CD8-positive, alpha-beta T cell (primary cell): ENCODE measurements at places on chromosomes 3 and 15.

DNA sequence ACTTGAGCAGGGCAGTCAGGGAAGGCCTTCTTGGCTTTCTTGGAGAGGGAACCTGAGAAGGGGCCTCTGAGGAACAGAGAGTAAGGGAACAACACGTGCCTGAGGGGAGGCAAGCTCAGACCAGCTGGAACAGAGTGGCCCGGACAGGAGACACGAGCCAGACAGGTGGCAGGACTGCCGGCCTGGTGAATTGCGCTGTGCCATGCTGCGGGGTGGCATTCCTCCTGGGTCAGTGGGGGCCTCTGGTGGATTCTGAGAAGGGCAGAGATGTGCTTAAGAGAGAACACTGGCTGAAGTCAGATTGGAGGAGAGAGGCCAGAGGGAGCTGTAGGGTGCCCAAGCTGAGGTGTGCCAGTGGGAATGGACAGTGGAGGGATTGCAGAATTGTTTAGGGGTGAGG, 4.9 kb downstream of the CHAC1 start:
- no peak for DNase-seq

DNA sequence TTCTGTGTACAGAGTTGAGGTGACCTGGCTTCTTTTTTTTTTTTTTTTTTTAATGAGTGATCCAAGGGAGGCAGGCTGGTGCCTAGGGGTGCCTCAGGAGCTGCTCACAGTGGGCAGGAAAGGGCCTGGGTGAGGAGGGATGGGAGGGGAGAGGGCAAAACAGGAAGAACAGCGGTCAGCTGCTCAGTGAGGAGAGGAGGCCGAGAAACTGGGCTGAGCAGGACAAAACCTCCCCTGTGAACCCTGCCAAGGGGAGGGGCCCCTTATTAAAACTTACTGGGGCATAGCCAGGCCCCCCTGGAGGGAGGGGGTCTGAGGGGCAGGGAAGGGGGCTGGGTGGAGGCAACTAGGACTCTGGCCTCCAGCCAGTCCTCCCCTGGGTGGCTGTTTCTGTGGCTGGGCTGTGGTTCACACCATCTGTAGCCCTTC, 3.5 kb downstream of the PLEKHO2 start:
- DNase-seq: no peak

- DNase-seq: no peak
These were observed 184.4 kb downstream of the PEX5L start for GRCh38 chr3:179852142-179852905.

- no peak for DNase-seq
These were observed 47.3 kb upstream of the MDFIC2 start for GRCh38 chr3:70359711-70360110.

DNA sequence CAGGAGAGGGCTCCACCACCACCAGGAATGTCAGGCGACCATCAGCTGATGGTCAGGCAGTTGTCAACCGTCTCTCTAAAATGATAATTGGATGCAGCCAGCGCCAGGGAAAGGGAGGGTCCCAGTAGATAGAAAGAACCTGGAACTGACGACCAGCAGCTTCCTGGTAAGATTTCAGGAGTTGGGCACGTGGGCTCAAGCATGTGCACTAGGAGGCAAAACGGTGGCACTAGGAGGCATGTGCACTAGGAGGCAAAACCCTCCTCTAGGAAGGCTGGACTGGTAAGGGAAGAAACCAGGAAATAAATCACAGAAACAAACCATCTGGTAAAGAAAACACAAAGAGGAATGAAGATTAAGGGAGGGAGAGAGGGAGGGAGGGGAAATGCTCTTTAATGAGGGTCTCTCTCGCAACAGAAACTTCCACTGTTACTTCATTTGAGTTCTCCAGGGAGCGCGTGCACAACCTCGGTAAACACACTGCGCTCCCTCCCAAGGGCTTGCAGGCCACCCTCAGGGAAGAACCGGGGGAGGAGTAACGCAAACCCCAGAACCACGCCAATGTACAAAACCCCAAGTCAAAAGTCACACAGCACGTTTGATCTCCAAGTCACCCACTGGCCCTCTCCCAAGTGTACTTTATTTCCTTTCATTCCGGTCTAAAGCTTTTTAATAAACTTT, 116.7 kb downstream of the XXYLT1 start:
- DNase-seq: no peak

DNA sequence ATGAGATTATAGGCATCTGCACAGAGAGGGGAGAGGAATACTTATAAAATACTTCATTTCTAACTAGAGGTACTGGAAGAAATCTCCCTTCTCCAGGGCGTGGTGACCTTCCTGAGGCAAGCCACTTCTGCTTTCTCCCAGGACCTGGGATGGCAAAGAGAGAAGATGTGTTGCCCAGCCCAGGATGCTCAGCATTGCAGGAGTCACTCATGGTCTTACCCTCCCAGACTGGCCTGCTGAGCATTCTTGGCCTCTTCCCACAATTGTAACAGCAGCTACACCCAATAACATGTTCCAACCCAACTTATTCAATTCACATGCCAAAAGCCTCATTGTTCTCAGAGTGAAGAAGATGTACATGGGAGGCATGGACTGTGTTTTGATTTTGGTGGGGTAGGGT, 37.9 kb downstream of the IL20RB start:
- no peak for DNase-seq

GRCh38 chr3:43695863-43696262, 5.1 kb downstream of the ABHD5 start:
- no peak for DNase-seq

DNA sequence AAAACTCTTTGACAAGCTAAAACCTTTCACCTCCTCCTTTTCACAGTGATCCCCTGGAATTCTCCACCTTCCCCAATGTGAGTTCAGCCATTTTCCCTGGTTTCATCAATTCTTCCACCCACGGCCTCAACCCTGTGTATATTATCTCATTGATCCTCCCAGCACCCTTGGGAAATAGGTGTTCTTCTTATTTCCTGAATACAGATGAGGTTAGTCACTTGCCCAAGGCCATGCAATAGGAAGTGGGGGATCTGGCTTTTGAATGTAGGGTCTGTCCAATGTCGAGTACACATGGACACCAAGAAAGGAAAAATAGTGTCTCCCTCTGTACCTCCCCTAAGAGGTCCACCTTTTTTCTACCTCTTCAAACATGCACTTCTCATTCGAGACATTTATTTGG, 262.8 kb upstream of the ST8SIA2 start:
- DNase-seq: no peak

DNA sequence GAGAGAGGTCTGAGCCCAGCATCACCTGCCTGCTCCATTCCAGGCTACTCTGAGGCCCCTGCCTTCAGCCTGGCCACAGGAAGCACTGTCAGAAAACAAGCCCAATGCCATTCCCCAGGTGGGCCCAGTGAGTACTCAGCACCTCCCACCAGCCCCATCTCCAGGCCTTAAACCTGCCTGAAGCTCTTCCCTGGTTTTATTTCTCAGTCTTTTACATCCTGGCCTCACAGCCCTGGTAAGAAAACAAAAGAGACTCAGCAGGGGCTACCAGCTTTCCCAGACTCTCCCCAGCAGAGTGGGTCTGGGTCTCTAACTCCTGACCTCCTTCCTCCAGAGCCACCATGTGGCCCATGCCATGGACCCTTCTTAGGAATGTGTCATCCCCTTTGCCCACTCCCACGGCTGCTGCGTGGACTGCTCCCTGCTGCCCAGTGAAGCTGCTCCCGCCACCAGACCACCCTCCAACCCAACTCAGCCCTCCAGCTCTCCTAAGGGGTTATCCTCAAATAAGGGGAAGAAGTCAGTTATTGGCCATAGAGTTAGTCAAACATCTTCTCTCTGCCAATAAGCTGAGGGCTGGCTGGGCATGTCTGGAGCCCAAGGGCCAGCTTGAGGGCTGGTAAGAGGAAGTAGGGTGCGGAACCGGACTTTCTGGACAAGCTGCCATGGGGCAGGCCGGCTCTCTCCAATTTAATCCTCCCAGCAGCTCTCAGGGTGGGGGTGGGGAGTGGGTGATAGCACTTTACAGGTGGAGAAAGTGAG, 116.7 kb upstream of the LINGO1 start:
- no peak for DNase-seq

DNA sequence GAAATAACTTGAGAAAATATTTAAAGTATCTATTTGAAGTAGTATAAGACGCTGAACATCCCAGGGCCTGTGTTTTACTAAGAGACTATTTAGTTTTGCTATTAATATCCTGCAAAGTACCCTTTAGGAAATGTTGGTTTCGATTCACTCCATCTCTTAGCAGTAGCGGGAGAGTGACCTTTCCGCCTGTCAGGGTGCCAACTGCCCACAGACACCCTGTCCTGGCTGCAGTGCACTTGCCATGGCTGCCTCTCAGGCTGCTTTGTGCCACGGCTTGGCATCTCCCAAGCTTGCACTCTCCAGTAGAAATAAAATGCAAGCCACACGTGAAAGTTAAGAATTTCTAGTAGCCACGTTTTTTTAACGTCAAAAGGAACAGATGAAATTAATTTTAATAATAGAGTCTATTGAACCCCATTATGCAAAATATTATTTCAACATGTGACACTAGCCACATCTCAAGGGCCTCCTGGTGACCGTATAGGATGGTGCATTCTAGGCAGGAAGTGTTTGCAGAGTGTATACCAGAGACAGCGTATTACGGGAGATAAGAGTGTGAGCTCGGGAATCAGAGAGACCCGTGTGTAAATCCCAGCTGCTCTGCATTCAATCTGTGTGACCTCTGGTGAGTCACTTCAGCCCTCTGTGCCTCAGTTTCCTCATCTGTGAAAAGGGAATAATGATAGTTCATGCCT, 19.8 kb downstream of the ADAMTS9 start:
- DNase-seq: no peak

DNA sequence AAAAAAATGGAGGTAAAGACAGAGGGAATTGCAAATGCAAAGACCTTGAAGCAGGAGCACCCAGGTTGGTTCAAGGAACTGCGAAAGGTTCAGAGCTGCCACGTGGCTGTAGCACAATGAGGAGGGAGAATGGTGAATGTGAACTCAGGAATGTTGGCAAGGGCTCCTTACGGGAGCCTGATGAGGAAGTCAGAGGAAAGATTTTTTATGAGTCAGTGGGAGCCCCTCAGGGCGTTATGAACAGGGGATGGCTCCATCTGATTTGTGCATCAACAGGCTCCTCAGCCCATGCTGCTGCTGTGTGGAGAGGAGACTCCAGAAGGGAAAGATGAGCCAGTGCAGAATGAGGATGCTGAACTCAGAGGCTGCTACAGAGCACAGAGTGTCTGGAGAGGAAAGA, 194.4 kb downstream of the ARRDC4 start:
- no peak for DNase-seq

- DNase-seq: no peak
These were observed 31.2 kb downstream of the CASR start for GRCh38 chr3:122214711-122215110.

DNA sequence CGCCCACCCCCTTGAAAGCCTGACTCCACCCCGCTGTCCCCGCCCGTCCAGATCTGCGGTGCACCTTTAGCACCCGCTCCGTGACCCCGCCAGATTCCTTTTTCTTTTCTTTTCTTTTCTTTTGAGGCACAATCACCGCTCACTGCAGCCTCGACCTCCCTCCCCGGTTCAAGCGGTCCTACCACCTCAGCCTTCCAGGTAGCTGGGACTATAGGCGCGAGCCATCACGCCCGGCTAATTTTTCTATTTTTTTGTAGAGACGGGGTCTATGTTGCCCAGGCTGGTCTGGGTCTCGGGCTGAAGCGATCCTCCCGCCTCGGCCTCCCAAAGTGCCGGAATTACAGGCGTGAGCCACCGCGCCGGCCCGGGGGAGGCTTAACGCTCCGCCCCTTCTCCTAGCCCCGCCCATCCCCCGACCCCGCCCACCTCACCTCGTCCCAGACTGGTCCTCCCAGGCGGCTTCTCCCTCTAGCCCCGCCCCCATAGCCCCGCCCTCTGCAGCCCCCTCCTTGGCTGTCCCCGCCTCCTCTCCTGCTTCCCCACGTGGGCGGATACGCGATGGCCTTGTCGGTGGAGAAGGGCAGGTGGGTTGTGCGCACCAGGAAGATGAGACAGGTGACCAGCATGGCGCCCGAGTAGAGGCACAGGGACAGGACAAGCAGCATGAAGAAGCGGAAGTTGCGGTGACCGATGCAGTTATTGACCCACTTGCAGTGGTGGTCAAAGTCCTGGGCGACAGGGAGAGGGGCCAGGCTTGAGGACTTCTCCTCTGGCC, 3.2 kb downstream of the ZDHHC19 start:
- DNase-seq: peak; percentile 64

GRCh38 chr3:78881501-78881900, 886.3 kb downstream of the ROBO1 start:
- no peak for DNase-seq

DNA sequence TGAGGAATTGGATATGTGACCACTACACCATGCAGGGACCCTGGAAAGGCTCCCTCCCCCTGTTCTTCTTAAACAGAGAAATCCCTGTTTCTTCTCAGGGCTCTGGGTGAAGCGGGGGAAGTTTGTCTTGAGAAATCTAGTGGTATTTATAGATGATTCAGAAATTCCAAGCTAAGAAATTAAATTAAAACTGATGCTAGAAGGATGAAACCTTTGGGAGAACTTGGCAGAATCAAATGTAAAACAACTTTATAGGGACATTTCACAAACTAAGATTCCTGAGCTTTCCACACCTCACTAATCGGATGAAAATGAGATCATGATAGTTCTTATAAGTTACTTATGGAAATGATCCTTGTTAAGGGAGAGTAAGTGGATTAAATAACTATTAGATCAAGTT, 54.2 kb downstream of the FBXL2 start:
- no peak for DNase-seq

GRCh38 chr15:62119227-62119864, 45.7 kb downstream of the C2CD4B start:
- DNase-seq: peak; percentile 20

- no peak for DNase-seq
These were observed 9.9 kb downstream of the SFMBT1 start for GRCh38 chr3:53035825-53036619.

GRCh38 chr3:9934235-9934621, 594 bp downstream of the CRELD1 start:
- DNase-seq: no peak

DNA sequence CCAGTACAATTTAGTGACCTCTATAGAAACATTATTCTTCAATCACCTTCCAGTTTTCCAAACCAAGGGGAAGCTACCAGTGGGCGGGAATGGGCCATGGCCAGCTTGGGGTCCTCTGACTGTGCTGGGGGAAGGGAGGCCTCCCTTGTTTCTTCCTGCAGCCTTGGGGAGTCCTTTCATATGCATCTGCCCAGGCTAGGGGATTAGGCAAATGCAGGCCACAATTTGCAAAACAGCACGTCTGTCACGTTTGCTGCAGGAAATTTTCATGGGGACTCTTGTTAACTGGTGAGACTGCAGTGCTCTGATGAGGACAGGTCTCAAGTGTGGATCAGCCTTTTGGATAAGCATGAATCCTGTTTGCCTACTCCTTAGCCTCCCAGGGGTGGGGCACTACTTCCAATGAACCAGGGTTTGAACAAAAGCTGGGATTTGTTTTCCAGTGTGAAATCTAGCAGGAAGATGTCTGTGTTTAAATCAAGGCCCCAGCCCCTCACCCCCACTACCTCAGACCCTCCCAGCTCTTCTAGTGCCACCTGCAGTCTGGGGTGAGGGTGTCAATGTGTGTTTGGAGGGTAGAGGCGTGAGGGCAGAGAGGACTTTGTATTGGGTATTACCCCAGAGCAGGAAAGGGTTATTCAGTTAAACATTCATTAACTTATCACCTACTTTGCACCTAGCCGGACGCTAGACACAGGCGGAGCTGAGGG, 219.9 kb downstream of the OPA1 start:
- no peak for DNase-seq

GRCh38 chr3:32310918-32311839, 72.7 kb downstream of the CMTM8 start:
- no peak for DNase-seq
